ENCODE measurements at places on chromosomes 1 and 21. TPM values are rescaled to one million over a fixed set of nuclear protein-coding genes. Genes with fewer than 3 reads are reported as not detected.

CD244 gene
- not detected for total RNA-seq

ZNF695 gene
- total RNA-seq: 0.95 TPM

SHE gene
- total RNA-seq: not detected

ETNK2 gene
- not detected for total RNA-seq

HYI gene
- total RNA-seq: 14.8 TPM

CRP gene
- not detected for total RNA-seq

CTTNBP2NL gene
- 3.9 TPM for total RNA-seq

CD1C gene
- total RNA-seq: 0.45 TPM

ATF3 gene
- total RNA-seq: 29.5 TPM

TRIM67 gene
- not detected for total RNA-seq

RCAN3 gene
- 31.2 TPM for total RNA-seq

LRRC8D gene
- 43.6 TPM for total RNA-seq

IQGAP3 gene
- total RNA-seq: 11.2 TPM

MYOC gene
- total RNA-seq: not detected

NBL1 gene
- 51.7 TPM for total RNA-seq

LRRN2 gene
- total RNA-seq: 0.05 TPM

OR2T11 gene
- not detected for total RNA-seq

ENSA gene
- total RNA-seq: 244 TPM

KIF1B gene
- total RNA-seq: 19.3 TPM

ANKRD35 gene
- total RNA-seq: 0.40 TPM

FAM151A gene
- not detected for total RNA-seq

ALX3 gene
- not detected for total RNA-seq

LRRC71 gene
- not detected for total RNA-seq
